Activated T-cell treated with anti-CD3 and anti-CD28 coated beads for 1 hour (primary cell): ENCODE measurements at places on chromosomes 16 and 17.

GRCh38 chr17:14471052-14471451, 170.2 kb downstream of the HS3ST3B1 start:
- DNase-seq = no peak

GRCh38 chr16:10959161-10959560, 14.8 kb downstream of the CLEC16A start:
- DNase-seq = no peak

- no peak for DNase-seq
Observed at GRCh38 chr17:74325376-74325742, 667 bp upstream of the KIF19 start.

DNA sequence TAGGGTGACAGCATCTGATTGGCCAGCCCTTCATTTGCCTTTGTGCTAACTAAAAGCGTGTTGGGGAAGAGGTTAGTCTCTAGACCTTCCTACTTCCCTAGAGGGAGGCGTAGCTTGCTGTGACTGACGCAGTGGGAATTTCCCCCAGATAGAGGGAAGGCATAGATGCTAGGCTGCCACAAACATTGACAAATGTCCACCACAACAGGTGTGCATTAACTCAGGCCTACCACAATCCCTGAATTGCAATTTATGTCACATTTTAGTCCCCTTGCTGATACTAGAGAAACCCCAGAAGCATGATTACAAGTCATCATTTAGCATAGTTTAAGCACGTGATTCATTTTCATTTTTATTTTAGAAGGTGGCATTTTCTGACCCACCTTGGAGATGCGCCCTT, 76.3 kb upstream of the WSB1 start:
- DNase-seq = no peak

DNA sequence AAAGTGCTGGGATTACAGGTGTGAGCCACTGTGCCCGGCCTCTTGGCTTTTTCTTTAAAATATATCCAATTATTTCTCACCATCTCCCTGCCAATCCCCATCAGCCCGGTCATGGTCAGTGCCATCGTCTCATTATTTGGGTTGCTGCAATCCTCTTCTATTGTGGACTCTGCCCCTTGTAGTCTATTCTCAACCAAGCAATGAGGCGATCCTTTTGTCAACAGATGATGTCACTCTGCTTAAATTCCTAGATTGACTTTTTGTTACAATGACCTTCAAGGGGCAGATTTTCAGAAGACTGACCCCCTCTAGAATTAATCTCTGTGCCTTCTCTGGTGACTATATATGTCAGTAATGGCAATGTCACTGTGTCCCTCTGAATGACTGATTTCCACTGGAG, 384.7 kb downstream of the UTP18 start:
- DNase-seq = no peak

- DNase-seq = no peak
Observed at GRCh38 chr16:73151225-73151624, 103.3 kb upstream of the ZFHX3 start.

DNA sequence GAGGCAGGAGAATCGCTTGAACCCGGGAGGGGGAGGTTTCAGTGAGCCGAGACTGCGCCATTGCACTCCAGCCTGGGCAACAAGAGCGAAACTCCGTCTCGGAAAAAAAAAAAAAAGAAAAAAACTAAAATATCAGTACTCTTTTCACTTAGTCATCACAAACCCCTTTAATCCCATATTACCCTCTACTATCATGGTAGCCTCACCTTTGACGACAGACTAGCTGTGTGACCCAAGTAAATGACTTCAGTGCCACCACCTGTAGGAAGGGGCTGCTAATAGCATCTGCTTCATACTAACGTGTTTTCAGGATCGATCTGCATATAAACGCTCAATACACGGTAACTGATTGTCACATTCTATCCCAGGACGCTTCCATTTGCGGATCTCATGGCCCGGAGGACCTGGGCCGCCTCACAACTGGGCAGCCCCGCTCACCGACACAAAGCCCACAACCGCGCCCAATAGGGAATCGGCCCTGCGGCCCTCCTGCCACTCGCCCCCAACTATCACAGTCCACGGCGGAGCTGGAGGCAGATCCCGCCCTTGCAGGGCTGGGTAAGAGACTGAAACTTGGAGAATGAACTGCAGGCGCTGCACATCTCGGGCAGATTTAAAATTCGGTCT, 1.1 kb upstream of the ZNF263 start:
- DNase-seq = no peak

DNA sequence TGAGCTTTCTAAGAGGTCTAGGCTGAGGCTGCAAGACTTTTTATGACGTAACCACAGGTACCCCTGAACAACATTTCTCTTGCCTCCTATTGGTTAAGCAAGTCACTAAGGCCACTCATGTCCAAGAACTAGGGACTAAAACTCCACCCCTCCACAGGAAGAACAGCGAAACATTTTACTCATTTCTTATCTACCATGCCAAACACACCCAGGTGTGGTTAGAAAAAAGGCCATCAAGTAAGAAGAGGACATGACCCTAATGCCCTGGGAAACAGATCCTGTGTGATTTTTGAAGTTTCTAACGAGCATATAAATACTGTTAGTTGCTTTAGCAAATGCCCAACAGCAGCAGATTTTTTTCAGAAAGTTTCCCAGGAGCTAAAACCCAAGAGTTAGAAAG, 282.4 kb upstream of the DYNLRB2 start:
- DNase-seq = no peak

DNA sequence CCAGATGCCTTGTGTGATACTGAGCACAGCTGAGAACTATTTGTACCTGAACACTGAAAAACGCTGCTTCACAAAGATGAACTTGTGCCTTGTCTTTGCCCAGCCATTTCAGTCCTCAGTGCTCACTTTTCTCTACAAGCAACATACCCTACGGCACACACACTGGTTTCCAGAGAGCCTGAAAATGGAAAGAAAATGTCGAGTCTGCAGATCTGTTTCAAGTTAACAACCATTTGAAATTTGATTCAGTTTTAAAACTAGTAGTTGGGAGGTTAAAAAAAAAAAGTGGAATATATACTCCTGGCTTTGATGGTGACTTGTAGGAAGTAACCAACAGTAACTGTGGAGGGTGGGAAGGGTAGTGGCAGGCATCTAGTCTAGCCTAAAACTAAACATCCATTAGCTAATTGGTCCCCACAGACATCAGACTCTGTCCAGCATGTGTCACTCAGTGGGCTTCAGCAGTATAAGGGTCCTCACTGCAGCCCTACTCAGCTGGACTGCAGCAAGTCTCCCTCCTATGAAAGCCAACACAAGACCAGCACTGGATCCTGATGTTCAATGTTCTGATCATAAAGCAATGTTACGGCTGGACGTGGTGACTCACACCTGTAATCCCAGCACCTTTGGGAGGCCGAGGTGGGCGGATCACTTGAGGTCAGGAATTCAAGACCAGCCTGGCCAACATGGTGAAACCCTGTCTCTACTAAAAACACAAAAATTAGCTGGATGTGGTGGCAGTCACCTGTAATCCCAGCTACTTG, 27.1 kb downstream of the ERN1 start:
- no peak for DNase-seq

GRCh38 chr17:61399131-61400065, at the start of gene TBX2:
Gene TBX2, plus strand, starts transcription at chr17:61399843. Its CDS starts 334 bp downstream, at chr17:61400177.
- DNase-seq = no peak

- peak; percentile 45 for DNase-seq
Observed at GRCh38 chr17:8994319-8994718, 27.0 kb upstream of the NTN1 start.

GRCh38 chr17:59485946-59486345, 79.5 kb upstream of the DHX40 start:
- DNase-seq = no peak

- no peak for DNase-seq
Observed at GRCh38 chr16:75074304-75074793, 42.2 kb downstream of the LDHD start.

DNA sequence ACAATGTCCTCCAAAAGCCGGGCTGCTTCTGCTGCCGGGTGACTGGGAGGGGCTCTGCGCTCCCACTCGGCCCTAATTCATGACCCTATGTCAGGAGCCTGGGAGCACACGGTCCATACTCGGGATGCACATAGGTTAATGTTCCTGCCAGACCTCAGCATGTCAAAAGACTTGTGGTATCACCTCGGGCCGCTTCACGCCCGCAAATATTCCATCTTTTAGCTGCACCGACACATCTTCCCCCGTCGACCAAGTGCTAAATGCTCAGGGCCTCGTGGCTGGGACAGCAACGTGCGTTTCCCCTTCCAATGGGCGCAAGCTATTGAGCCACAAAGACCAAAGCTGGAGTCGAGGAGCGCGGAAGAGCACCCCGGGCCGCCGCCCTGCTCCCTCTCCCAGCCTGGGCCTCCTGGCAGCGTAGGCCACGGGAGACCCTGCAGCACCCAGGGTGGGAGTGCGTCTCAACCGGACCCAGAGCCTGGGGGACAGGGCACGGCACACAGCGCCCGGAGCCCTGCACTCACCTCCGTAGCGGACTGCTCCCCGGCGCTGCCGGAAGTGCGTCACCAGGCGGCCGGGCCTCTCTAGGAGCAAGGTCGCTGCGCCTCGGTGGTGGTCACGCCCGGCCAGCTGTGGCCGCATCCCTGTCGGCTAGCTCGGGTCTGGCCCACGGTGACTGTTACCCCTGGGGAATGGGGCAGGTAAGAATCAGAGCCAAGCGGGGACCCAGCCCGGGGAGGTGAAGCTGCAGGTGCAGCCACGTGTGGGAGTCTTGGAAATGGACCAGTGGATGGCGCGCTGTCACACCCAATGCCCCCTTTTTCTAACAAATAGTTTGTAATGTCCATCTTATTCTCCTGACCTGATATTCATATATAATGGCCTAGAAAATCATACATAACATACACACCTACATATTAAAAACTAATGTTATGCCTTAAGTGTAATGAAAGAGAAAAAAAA, at the start of gene ZNF23:
Gene ZNF23 (minus strand): TSS at position 562 of the 963 bp plus-strand sequence. CDS start 5,451 bp downstream, outside the sequence.
- peak; percentile 66 for DNase-seq

DNA sequence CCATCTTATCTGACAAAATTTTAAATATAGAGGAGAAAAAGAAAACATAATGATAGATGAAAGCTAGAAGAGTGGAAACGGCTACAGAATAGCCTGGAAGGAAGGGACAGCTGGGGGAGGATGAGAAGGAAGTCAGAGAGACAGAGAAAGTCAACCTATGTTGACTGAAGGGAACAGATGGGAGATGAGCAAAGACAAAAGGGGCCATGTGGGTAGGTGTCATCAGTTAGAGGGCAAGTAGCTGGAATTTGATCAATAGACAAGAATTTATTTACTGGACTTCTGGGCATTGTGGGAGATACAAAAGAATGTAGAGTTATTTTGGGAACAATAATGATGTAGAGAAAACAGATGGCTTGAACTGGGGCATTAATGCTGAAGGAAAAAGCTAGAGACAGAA, 194.4 kb downstream of the ANKFN1 start:
- DNase-seq = no peak

- no peak for DNase-seq
Observed at GRCh38 chr16:86951831-86952598, 365.2 kb downstream of the C16orf95 start.

DNA sequence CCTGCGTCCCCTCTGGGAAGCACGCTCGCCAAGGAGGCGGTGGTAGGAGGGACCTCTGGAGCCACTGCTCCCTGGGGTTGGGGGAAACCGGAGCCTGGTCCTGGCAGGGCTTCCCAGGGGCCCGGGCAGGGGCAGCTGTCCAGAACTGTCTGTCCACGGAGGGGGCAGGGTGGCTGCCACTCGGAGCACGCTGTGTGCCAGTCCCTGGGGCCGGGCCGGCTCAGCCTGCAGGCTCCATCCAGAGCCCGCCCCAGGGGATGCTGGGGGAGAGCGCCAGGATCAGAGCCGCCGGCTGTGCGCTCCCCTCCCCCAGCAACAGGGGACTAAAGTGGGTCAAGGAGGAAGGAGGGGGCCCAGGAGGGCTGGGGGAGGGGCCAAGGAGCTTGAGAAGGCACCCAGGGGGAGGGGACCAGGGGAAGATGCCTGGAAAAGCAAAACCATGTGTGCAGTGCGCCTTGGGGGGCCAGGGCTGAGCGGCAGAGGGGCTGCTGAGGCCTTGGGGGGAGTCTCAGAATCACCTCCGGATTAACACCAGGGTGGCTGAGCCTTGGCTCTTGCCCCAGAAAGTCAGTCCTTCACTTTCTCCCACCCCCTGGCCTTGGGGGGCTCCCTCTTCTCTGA, 21.3 kb downstream of the ZNF423 start:
- DNase-seq = no peak

GRCh38 chr17:27363326-27363725, 69.4 kb downstream of the WSB1 start:
- DNase-seq = no peak

DNA sequence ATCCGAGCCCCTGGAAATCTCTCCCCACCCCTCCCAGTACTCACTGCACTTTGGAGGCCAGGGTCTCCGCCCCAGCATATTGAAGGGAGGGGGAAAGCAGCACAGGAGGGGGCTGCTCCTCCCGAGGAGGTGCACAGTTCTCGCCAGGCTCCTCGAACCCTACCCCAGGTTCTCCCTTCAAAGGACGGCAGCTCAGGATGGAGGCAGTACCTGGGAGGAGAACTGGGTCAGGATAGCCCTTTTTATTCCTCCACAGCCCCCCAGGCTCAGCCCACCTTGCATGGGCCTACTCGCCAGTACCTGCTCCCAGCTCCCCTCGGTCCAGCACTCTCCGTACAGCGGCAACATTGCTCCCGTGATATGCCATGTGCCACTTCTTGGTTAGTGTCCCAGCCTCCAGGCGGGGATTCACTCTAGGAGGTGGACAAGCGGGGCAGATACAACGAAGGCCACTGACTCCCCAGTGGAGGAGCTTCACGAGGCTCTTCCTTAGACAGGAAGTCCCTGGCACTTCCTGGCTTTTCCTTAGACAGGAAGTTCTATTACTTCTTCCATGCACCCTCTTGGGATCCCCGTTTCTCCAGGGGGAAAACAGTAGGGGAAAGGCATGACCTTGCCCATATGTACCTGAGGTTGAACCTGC, 2.1 kb upstream of the GPS2 start:
- DNase-seq = no peak

- DNase-seq = no peak
Observed at GRCh38 chr17:42016411-42016831, 818 bp downstream of the DNAJC7 start.

- no peak for DNase-seq
Observed at GRCh38 chr16:56607109-56607618, 1.2 kb upstream of the MT2A start.

- DNase-seq = no peak
Observed at GRCh38 chr16:17557480-17557879, 86.7 kb upstream of the XYLT1 start.

GRCh38 chr17:32275060-32276042, 9.7 kb downstream of the RHBDL3 start:
- no peak for DNase-seq

- DNase-seq = no peak
Observed at GRCh38 chr17:68141050-68141449, 105.5 kb downstream of the KPNA2 start.

GRCh38 chr17:36928471-36929345, 8.6 kb upstream of the LHX1 start:
- DNase-seq = no peak

- DNase-seq = no peak
Observed at GRCh38 chr16:8796469-8797363, 723 bp downstream of the TMEM186 start.
